Epithelial cell of esophagus (primary cell): ENCODE measurements at places on chromosomes 11 and 22.
A peak's percentile ranks its signal among the peaks of the same experiment; 100 is the strongest.

GRCh38 chr11:66476173-66476840 lies 3.9 kb upstream of the DPP3 start:
- no peak for DNase-seq

DNA sequence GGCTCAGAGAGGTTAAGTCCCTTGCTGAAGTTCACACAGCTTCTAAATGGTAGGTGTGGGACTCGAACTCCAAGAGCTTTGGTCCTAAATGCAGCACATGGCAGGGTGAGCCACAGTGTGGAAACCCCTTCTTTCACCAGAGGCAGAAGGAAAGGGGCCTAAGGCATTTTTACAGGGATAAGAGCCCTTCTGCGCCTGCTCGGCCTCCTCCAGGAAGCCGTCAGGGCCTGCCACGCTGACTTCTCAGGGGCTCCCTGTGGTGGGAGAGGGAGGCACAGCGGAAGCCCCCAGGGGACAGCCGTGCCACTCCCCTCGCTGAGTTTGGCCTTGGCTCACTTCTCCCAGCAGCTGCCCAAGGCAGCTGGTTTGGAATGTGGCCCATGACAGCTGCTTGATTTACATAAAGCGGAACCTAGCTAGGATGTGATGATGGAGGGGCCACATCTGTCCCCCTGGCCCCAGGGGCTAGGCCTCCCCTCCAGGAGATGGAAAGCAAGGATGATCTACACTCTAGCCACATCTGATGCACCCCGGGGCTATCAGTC lies 35.4 kb downstream of the CD82 start:
- DNase-seq = no peak

DNA sequence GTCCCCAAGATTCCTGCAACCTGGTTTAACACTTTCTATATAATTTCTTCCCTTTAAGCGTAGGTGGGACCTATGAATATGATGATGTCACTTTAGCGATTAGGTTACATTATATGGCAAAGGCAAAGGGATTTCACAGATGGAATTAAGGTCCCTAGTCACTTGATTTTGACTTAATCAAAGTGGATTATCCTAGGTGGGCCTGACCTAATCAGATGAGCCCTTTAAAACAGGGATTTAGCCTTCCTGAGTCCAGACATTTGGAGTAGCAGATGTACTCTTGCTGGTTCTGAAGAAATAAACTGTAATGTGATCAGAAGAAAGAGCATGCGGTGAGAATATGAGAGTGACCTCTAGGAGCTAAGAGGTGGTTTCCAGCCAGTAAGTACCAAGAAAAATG lies 67.8 kb upstream of the LIN7C start:
- DNase-seq = no peak

GRCh38 chr11:86919557-86920210 lies 35.5 kb downstream of the FZD4 start:
- DNase-seq = peak; percentile 71

DNA sequence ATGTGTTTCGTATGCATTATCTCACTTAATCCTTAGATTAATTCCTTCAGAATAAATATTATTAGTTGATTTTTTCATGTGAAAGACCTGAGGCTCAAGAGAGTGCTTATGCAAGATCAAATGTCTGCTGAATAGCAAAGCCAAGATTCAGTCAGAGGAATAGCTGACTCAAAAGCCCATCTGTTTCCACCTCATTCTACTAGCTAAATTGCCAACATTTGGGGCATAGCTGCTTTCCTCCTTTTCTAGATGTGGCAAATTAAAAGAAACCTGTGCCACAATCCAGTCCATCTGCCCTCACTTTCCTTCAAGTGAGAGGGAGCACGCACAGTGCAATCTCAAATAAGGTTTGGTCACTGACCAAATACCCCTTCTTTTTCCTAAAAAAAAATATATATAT lies 121.1 kb downstream of the PAX6 start:
- DNase-seq = no peak

DNA sequence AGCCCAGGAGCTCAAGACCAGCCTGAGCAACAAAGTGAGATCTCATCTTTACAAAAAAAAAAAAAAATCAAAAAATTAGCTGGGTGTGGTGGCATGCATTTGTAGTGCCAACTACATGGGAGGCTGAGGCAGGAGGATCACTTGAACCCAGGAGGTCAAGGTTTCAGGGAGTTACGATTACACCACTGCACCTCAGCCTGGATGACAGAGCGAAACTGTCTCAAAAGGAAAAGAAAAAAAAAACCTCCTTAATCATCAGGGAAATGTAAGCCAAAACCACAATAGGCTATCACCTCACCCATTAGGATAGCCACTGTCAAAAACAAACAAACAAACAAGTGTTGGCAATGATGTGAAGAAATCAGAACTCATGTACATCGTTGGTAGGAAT lies 13.4 kb downstream of the DGCR2 start:
- peak; percentile 74 for DNase-seq

DNA sequence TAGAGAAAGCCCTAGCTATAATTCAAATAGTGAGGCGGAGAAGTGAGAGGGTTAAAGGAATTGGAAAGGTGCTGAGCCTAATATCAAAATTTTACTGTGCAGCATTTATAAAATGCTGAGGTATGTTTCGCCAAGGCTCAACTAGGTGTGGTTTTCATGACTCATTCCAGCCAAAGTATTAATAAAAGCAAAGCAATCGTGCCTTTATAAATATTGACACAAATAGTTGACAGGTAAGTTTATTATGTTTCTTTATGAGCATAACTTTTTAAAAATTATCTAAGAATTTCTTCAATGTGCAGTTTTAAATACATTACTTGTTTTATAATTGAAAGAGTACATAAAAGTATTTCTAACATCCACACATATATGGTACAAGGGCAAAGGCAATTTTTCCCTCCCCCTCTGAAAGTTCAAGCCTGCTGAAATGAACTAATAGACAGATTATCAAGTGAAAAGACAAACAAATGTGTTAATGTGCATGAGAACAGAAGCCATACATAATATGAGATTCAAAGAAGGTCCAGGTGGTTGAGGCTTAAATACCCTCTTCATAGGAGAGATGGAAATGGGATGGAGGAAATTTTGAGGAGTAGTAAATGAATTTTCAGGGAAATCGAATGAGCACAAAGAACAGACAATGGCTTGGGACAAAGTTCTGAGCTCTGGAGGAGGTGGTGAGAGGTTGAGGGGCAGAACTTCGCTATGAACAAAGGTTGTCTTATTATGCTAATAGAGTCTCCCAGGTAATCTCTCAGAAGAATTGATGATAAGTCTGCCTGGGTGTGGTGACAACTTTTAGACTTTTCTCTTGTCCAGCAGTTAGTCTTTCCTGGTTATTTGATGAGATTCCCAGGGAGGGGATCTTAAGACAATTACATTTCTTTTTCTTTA lies 326.5 kb downstream of the BUD13 start:
- peak; percentile 2 for DNase-seq

- DNase-seq = no peak
Observed at GRCh38 chr11:115564851-115565250, 60.6 kb upstream of the CADM1 start.

DNA sequence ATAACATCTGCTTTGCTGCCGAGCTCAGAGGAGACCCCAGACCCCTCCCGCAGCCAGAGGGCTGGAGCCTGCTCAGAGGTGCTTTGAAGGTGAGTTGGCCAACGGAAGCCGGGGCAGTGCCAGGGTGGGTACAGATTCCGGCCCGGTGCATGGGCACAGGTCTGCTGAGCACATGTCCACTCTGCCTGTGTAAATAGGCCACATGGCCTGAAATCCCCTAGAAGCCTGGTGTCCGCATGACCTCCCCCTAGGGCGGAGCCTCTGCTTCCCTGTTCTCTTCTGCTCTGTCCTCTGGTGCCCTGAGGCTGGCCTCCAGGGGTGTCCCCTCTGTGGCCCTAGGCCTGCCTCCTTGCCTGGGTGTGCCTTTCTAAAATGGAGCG lies 19.6 kb upstream of the TXNRD2 start:
- DNase-seq = no peak

GRCh38 chr22:19088866-19089595 lies 33.2 kb downstream of the DGCR2 start:
- no peak for DNase-seq

DNA sequence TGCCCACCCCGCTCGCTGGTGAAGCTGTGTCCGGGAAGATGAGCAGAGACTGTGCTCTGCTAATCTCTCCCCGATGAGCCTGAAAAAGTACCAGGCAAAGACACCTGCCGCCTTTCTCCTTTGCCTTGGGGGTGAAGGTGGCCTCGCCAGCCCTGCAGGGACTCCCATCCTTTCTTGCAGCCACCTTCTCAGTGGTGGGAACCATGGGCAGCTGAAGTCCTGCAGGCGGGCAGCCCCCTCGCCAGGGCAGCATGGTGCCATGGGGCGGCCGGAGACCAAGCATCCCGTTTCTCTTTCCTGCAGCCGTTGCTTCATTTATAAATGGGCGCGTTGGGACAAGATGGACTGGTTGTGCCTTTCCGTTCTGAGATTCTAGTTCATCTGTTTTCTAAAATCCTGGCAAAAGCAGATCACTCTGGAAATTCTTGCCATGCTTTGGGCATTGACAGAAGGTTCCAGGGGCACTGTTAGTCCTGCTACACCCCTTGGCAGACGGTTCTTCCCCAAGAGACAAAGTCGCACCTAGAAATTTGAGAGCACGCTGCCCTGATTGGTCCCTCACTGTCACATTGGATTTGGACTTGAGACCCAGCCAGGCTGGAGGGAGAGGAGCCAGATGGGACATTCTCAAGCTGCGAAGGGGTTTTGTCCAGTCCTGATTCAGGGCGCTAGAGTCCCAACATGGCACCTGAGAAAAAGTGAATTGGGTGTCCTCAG lies 7.5 kb downstream of the CTTN start:
- no peak for DNase-seq

DNA sequence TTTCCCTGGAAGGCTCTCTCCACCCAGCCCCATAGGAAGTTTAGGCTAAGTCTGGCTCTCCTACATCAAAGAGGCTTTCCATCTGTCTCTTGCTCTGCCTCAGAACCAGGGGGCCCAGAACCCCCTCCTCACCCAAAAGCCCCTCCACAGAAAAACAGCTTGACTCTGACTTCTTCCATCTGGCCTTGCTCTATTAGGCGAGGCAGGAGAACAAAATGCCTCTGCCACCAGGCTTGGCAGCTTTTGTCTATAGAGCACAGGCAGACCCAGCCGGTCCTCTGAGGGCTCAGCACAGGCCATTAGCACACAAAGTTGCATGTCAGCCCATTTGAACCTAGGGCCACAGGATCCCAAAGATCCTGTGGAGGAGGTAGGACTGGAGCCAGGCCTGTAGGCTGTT lies 75.7 kb upstream of the SUSD2 start:
- no peak for DNase-seq
